ENCODE measurements at places on chromosomes 12 and 14. TPM values are rescaled to one million over a fixed set of nuclear protein-coding genes. Genes with fewer than 3 reads are reported as not detected.

The ACRBP gene
- total RNA-seq, result 0.31 TPM

The RNASE3 gene
- total RNA-seq, result not detected

The AHNAK2 gene
- 1.5 TPM for total RNA-seq

The KRT75 gene
- total RNA-seq, result 0.08 TPM

The CARMIL3 gene
- total RNA-seq, result 1.1 TPM

The GPRC5D gene
- not detected for total RNA-seq

The KCNC2 gene
- total RNA-seq, result not detected

Measured in HT-29 (cell line).